Hypothalamus (tissue), 51 donors: ENCODE measurements at places on chromosomes 11 and 22.

DNA sequence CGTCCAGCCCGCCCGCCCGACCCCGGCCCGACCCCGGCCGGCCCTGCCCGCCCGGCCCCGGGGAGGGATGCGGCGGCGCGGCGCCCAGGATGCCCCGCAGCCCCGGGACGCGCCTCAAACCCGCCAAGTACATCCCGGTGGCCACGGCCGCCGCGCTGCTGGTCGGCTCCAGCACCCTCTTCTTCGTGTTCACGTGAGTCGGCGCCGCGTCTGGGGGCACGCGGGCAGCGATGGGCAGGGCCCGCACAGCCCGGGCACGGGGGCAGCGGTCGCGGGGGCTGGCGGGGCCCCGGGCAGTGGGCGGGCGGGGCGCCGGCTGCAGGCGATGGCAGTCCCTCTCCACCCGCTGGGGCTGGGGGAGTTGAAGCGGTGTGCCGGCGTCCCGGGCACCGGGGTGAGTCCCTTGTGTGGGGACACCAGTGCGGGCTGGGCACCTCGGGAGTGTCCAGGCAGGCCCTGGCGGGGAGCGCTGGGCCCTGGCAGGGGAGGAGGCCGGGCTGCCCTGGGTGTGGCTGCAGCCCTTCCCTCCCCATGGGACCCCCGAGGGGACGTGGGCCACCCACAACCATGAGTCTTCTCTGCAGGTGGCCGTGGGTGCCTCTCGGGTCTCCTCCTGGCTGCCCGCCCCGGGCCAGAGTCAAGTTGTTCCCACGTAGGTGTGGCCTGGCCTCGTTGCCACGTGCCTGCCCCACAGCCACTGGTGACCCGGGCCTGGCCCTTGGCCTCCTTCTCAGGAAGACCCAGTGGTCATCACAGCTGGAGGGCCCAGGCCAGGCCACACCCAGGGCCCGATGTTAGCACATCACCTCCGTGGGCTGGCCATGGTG lies 468 bp downstream of the ZDHHC8 start:
- no peak for DNase-seq

GRCh38 chr11:12884751-12885318 lies 124.3 kb upstream of the RASSF10 start:
- no peak for DNase-seq

DNA sequence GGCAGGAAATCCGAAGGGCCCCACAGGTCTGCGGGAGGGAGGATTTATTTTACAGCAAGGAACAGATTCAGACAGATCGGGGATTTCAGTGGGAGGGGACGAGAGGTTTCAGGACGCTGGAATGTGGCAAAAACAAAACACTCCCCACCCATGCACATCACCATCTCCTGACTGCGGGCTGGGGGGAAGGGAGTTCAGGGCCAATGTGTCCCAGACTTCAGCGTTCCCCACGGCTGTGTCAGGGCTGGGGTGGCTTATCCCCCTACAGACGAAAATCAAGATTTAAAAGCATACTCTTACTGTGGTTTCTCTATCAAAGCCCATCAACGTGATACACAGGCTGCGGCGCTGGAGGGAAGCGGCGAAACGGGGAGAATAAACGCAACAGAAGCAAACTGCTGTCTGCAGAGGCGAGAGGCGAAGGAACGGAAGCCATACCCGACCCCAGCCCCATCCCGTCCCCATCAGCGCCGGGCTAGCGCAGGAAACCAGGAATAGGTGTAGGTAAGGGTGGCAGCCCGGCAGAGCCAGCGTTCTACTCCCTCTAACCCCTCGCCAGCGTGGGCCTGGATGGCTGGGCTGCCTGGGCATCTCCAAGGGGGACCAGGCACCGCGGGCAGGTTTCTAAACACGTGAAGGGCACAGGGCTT lies 2.7 kb downstream of the TENM4 start:
- peak; percentile 45 for DNase-seq

DNA sequence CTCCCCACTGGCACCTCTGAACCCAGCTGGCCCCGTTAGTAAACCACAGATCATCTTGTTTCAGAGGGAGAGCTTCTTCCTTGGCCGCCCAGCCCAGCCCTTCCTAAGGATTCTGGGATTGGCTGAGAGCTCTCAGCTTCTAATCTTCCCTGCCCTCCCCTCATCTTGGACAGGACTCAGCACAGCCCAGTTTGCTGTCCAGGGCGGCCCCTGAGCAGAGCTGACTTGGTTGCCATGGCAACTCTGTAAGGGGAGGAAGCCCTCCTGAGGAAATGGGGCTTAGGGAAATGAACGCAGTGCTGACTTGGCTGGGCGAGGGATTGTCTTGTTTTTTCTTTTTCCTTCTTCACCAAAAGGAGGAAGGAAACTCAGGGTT lies 4.6 kb downstream of the APOL4 start:
- no peak for DNase-seq
